ENCODE measurements at places on chromosomes 2 and 18.

- no peak for DNase-seq
These were observed 10.9 kb upstream of the CNRIP1 start for GRCh38 chr2:68330691-68331090.

DNA sequence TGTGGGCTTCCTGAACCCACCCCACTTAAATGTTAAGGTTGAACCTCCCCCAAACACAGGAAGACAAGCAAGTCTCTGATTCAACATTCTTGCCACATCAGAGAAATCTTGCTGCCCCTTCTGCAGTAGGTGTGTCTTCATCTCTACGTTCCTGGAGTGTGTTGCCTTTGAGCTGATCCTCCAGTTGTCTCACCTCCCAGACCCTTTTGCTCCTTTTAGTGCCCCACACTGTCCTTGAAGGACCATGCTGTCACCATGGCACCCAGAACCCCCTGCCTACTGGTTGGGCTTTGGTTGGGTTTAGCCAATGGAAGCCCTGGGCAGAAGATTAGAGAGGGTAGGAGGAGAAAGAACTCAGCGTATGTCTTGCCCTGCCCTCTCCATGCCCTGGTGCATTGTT is 10.7 kb downstream of the CAB39 start:
- no peak for DNase-seq

DNA sequence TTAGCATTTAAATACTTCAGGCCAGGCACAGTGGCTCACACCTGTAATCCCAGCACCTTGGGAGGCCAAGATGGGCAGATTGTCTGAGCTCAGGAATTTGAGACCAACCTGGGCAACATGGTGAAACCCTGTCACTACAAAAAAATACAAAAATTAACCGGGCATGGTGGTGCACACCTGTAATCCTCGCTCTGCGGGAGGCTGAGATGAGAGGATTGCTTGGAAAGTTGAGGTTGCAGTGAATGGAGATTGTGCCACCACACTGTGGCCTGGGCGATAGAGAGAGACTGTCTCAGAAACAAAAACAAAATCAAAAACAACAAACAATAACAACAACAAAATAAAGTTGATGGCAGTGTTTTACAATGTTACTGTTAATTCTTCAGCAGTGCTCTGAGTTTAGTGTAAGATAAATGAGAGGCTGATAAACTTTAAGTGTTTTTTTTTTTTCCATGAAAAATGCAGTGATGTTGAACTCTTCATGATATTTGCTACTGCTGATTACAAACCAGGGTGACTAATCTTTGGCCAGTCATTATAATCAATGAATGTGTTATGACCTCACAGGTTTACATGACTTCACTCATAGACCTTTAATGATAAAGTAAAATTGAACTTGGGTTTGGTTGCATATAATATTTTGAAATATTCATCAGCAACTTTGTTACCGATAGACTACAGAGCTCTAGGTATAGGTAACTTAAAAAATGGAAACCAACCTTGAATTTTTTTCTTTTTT is 2.5 kb downstream of the ITGAV start:
- no peak for DNase-seq

GRCh38 chr2:57397550-57398360 is 648.9 kb upstream of the VRK2 start:
- no peak for DNase-seq

DNA sequence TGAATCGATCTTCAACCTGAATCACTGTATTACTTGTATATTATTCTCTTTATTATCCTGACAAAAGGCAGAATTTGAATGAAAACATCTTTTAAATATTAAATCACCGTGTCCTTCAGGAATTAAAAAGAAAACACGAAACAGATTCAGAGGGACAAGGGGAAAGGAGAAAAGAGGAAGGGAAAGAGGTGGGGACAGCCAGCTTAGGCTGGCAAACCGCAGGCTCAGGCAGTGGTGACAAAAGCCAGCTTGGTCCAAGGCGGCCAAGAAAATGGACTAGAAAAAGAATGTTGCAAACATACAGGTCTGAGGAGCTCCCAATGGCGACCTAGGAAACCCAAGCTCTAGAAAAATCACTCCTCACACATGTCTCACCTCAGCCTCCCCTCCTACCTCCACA is 6.8 kb downstream of the B4GALT6 start:
- DNase-seq: no peak

- DNase-seq: no peak
These were observed 32.0 kb upstream of the TFCP2L1 start for GRCh38 chr2:121316986-121317385.

- no peak for DNase-seq
These were observed 18.5 kb downstream of the MBD2 start for GRCh38 chr18:54205959-54206358.

DNA sequence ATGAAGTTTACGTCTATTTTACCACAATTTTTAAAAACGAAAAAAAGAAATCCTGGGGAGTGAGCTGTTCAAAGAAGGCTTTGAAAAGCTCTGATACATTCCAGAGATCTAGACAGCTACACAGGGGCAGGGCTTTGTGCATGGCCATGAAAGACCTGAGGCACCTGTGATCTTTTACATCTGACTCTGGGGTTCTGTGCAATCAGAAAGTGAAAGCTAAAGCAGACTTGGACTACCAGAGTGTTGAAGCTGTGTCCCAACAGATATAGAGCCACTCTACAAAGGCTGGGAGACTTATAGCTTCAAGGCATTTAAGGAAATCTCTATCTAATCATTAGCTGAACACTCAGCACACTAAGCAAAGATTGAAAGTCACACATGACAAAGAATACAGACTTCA is 34.1 kb downstream of the PARD6G start:
- no peak for DNase-seq

DNA sequence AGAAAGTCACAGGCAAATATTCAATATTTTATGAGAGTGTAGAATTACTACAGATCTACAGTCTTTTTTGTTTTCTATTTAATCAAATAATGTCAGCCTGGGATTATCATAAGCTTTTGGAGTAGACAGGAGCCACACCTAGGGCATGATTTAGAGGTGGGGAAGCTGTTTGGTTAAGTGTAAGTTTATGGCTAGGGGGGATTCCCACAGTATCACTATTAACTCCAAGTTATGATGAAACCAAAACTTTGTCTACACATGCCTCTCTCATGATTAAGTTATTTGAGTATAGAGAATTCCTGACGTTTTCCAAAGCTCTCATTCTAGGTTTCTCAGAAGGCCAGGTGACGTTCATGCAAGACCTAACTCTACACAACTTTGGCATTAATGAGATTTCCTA is 2.1 kb downstream of the SERPINB10 start:
- DNase-seq: no peak

- DNase-seq: no peak
These were observed 29.3 kb downstream of the MRPL19 start for GRCh38 chr2:75675908-75676307.

DNA sequence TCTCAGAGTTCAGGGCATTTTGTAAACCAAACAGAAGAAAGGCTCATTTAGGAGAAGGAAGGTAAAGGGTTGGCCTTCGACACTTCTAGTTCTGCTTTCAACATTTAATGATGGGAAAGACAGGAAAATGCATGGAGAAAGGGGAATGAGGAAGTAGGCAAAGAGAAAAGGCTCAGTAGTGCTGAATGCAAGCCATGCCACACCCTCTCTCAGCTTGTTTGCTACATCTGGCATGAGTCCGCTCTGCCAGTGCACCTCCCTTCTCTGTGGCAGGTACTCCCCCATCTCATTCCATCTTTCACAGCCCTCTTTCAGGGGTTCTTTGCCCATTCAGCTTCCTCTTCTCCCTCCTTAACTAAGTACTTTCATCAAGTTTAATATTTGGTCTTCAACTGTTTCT is 120.9 kb upstream of the ITGB6 start:
- no peak for DNase-seq

- no peak for DNase-seq
These were observed 20.9 kb upstream of the AGFG1 start for GRCh38 chr2:227450926-227451654.

GRCh38 chr2:30358351-30358750 is 88.7 kb upstream of the LCLAT1 start:
- no peak for DNase-seq

DNA sequence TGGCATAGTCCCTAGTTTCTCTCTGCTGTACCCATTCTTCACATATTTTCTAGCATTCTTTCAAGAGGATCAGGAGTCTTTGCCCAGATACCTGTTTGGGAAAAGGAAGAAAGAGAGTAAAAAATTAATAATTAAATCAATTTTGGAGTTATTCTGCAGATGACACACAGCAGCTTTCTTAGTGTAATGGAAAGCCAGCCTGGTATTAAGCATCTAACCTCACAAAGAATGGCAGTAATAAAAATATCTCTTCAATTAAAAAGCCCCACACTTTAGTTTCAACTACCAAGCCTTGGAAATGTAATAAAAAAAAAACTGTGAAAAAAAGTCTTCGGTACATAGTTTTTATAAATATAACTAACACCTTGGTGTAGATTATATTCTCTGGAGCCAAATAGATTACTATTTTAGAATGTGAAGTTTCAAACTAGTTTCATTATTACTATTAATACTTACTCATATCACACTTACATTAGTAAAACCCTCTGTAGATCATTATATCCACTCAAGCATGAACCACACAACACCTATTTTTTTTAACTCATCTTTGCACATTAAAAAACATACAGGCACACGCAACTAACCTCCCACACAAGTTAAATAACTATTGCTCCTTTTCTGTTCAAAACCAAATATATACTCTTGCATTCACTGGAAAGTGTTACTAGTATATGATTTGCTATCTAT is 90.9 kb downstream of the GPD2 start:
- no peak for DNase-seq

GRCh38 chr2:146661473-146662096 is 1183.2 kb upstream of the ACVR2A start:
- peak; percentile 9 for DNase-seq

GRCh38 chr2:75311993-75312392 is 112.7 kb upstream of the TACR1 start:
- DNase-seq: no peak

DNA sequence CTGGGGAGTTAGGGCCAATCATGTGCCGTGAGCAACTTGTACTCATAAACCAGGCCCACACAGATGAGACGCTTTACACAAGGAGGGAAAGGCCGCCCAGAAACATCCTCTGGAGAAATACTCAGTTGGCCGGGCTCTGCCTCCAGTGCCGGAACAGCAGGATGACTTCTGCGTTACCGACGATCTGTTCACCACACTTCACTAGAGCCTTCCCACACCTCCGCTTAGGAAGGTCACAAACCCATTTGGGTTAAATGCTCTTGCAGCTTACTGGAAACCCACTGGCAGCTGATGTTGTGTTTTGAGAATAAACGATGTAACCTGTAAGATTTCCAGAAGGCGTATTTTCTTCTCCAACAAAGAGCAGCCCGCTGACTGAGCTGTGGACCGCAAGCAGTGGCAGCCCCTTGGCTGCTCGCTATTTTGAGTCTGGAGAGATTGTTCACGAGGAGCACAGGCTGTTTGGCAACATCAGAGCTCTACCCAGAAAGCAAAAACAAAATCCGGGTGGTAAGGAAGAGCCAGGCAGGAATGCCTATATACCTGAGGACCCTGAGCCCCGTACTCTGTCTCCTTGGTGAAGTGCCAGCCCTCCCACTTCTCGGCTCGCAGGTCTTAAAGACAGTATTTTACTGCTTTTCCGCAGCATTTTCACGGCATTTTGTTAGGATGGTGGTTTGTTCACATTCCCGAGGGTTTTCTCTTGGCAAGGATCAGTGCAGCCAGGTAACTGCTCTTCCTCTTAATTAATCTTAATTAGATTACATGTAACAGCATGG is 44.0 kb downstream of the COLEC12 start:
- DNase-seq: no peak

DNA sequence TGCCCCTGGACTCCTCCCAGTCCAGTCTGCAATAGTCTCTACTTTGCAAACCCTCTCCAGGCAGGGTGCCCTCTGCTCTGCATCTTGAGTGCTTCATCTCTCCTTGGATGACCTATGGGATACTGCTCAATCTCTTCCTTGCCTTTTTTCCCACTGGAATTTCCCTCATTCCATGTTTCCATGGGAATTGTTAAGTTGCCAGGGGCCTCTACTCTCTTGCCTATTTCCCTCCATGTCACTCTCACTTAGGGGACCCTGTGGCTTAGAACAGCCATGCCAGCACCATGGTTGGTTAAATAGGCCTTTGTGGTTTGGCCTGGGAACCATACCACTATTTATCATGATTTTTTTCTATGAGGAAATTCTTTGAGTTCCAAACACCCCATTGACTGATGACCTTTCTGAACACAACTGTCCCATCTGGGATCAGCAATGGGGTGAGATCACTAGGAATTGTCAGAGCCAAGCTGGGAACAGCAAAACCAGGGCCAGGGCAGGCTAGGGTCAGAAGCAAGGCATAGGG is 91.4 kb upstream of the RBMS1 start:
- DNase-seq: no peak

GRCh38 chr2:239693330-239693729 is 292.5 kb upstream of the HDAC4 start:
- no peak for DNase-seq

- DNase-seq: no peak
These were observed 29.1 kb downstream of the DRC1 start for GRCh38 chr2:26430826-26431225.

- no peak for DNase-seq
These were observed 135.9 kb downstream of the ATAD2B start for GRCh38 chr2:23791030-23791429.

DNA sequence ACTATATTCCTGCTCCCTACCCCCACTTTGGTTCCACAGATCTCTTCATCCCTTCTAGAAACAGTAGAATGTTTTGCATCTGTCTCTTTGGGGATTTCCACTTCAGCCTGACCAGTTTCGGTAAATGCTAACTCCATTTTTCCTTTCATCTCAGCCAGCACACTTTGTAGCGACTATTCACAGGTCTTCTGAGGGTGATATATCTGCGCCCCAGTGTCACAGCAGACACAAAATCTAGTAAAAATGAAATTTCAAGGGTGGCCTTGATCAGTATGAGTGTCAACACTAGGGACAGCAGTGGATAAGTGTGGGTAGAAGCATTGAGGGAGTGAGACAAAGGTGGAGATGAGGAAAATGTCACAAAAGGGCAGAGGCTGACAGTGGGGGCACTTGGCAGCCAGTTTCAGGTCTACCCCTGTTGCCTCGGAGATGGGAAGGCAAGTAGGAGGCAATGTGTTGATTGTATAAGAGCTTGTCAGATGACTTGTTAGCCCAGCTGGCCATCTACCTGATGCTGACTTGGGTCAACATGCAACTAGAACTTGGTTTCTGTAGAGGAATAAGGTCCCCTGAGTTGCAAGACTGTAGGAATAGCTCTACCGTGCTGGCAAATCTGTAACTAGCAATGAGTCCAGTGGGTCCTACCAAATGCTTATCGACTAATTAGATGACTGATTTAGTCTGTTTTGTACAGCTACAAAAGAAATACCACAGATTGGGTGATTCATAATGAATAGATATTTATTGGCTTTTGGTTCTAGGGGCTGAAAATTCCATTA is 60.7 kb downstream of the CXCR4 start:
- DNase-seq: no peak

DNA sequence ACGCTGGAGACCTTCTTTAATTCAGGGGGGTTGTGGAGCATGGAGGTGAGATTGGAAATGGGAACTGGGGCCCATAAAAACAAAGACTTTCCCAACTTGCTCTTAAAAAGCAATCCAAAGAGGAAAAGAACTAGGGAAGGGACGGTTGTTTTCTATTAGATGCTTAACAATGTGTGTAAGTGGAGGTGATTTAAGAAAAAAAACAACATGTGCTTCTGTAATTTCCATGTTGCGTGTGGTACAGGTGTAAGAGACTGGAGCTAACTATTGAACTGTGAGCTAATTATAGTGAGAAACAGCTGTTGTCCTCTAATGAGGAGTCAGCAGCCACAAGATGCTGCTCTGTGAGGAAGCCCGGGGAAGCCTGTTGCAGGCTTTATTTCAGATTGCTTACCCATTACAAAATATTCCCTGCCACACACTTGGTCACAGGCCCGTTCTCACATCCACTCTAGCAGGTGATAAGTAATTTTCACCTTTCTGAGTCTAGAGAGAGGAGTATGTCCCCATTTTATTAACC is 280.6 kb upstream of the PARD3B start:
- no peak for DNase-seq

Measured in left renal cortex interstitium (tissue), 4 donors.